ENCODE measurements at places on chromosomes 6 and 20.

DNA sequence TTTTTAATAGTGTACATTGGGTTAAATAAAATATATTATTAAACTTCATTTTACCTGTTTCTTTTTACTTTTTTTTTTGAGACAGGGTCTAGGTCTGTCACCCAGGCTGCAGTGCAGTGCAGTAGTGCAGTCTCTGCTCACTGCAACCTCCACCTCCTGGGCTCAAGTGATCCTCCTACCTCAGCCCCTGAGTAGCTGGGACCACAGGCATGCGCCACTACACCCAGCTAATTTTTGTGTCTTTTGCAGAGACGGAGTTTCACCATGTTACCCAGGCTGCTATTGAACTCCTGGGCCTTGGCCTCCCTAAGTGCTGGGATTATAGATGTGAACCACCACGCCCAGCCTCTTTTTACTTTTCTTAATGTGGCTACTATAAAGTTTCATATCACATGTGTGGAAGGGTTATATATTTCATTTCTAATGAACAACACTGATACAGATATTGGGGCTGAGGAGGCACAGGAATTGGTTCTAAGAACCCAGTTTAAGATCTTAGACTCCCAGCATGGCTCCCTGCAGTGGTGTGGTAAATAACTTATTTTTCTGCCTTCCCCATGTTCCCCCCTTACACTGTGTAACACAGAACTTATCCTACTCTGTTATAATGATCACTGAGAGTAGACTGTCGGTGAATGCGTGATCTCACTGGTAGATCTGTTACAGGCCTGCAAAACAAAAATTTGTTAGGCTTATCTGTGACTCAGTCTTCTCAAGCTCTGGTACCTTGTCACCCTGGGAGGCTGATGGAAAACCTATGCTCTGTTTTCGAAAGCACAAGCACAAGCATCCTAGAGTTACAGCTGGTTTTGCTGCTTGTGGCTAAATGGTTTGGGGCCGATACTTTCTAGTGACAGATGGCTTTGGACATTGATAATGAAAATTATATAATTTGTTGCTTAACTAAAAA is 5.8 kb upstream of the ATXN1 start:
- no peak for DNase-seq

GRCh38 chr20:13723011-13723410 is 61.7 kb downstream of the ESF1 start:
- DNase-seq: no peak

- DNase-seq: no peak
Observed at GRCh38 chr6:44145839-44146238, 12.8 kb upstream of the CAPN11 start.

- DNase-seq: no peak
Observed at GRCh38 chr6:105087571-105088211, 92.1 kb downstream of the POPDC3 start.

DNA sequence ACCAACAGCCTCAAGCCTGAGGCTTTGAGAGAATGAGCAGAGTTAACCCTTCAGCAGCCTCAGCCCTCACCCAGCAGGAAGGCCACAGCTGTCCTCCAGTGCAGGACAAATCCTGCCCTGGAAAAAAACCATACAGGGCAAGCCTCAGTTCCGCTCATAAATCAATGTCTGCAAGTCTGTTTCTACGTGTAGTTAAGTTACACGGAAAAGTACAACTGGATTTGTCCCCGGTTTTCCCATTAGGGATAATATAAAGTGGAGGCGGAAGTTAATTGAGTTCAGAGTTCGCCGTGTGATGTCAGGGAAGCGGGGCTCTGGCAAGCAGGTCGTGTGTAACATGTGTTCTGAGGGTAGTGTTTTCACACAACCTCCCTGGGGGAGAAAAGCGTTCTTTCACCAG is 44.2 kb upstream of the EYA2 start:
- no peak for DNase-seq

DNA sequence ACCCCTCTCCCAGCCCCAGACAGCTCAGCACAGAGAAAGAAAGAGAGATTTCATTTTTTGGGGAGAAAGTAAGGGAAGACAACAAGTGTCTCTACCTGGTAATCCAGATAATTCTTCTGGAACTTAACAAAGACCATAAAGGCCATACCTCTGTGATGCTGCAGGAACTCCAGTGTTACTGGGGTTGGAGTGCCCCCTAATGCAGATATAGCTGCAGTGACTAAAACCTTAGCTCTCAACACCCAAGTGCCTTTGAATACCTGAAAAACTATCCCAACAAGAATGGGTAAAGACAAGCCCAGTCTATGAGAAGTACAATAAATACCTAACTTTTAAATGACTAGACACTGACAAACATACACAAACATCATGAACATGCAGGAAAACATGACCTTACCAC is 365.3 kb upstream of the PTCHD4 start:
- no peak for DNase-seq

DNA sequence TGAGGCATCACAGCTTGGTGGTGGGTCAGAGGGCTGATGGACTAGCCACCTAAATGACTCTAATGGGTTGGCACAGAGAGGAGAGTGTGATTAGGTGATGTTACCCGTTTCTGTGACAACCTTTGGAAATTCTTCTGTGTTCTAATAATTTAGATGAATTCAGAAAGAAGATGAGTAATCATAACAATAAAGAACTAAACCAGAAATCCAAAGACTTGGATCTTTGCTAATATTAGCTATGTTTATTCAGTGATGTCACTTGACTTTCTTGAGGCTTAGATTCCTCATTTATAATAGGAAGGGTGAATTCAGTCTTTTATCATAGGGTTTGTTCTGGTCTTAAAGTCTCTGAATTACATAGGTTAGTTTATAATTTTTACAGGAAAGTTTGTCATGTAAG is 19.9 kb downstream of the CRYBG1 start:
- DNase-seq: no peak

Data from esophagus squamous epithelium (tissue), 5 donors.